Activated naive CD4-positive, alpha-beta T cell (primary cell): ENCODE measurements at places on chromosomes 5 and 9.

DNA sequence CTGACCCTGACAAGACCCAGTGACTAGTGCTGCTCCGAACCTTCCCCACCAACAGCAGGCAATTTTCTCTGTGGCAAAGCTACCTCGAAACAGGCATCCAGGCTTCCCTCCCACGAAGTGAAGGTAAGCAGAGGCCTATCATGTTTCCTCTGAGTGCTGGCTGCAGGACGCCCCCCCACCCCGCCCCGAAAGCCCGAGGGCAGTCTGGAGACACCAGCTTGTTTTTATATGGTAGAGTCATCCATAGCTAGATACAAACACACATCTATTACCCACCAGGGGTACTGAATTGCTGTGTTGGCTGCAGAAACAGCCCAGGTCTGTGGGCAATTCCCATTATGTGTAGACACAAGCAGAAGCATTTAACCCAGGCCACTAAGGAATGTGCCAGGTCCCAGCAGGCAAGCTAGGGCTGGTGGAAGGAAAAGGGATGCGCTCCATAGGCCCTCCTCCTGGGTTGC is 40.4 kb downstream of the LIX1 start:
- no peak for DNase-seq

DNA sequence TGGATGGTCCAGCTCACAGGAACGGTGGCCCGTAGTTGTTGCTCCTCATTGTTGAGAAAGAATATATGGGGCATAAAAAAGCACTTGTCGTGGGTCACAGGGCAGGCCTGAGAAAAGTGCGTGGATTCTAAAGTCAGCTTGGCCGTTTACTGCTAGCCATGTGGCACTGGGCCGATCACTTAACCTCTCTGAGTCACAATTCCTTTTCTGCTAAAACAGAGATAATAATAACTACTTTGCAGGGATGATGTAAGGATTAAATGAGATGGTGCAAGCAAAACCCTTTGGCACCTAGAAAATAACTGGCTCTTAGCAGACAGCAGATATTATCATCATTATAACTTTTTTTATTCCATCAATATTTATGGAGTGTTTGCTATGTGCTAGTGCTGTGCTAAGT is 579.7 kb downstream of the CCDC171 start:
- no peak for DNase-seq

- DNase-seq = no peak
Measured at GRCh38 chr5:59597690-59598546, 295.6 kb downstream of the PDE4D start.

- no peak for DNase-seq
Measured at GRCh38 chr9:137606734-137607138, 1.2 kb downstream of the ARRDC1 start.

- DNase-seq = no peak
Measured at GRCh38 chr5:127602896-127603844, 45.7 kb upstream of the CTXN3 start.

DNA sequence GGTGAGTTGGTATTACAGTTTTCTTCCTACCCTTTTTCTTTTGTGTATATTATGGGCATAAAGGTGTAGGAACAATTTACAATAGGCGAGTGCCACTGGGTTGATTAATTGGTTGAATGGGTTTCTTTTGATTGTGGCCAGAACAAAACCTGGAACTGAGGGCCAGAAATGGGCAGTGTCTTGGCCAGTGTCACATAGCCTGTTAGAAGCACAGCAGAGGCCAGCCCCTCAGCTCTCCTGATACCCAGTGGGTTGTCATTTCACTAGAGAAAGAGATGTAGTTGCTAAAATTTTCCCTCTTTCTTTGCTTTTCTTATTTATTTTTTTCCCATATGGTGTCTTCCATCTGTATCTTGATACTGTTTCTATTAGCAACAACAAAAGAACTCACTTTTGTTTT is 38.8 kb upstream of the SEMA6A start:
- no peak for DNase-seq

DNA sequence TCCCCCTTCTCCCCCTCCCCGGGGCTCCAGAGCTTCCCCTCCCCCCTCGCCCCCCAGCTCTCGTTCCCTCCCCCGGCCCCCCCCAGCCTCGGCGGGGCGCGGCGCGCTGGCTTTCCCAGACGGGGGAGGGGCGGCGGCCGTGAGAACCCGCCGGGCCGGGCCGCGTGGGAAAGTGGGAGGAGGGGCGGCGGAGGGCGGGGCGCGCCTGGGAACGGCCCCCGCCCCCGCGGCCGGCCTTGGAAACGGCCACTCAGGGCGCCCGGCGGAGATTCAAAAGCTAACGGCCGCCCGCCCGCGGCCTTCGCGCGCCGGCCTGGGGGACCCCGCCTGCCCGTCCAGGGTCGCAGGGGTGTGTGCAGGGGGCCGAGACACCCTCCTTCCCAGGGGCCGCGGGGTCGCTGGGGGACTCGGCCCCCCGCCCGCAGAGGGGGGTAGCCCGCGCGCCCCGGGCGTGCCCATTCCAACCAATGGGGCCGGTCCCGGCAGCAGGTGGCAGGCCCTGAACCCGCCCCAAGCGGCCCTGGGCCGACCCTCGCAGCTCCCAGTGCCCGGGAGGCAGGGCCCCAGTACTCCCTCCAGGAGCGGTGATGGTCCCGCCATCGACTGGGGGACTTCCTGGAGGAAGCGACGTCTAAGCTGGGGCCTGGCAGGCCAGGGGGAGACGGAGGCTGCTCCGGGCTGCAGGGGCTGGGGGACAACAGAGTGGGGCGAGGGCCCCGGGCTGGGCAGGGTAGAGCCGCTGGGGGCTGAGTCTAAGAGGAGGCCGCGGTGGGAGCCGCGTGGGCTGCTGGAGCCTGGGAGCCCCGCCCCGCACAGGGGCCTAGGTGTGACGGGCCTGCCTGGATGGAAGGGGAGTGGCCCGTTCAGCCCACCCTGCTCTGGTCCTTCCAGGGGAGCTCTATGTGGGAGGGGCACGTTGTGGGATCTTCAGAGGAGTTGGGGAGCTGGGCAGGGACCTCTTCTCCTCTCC is 14.2 kb upstream of the NRARP start:
- DNase-seq = no peak

- no peak for DNase-seq
Measured at GRCh38 chr5:168842571-168843205, 263.5 kb upstream of the PANK3 start.

GRCh38 chr9:91059713-91060112 is 258.1 kb downstream of the SYK start:
- DNase-seq = no peak

DNA sequence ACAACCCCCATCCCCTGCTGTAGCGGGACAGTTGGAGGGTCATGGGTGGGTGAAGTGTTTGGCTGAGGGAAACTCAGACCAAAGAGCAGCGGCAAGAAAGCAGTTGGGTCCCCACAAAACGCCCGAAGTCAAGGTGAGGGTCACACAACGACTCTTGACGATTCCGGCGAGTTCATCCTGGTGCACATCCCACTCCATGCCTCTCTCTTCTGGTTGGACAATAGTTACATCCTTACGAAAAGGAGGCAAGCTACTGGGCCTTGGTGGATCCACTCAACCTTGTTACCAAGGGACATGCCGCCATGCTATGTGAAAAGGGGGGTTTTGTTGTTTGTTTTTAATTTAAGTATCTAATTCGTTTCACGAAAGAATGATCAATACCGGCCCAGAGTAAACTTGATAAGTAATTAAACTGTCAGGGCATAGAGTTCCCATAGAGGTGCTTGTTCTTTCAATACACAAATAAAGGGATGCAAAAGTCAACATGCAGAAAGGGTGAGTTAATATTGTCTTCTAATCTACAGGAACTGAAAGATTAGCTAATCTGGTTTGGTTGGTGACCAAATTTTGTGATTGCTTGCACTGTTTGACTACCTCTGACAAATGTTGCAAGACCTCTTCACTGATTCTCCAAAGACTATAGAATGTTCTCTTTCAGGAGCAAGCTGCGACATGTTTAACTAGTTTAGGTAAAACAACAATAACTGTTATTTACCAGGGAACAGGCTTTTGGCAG is 732 bp upstream of the SMIM15 start:
- no peak for DNase-seq

GRCh38 chr9:127767410-127767809 is 11.1 kb downstream of the SH2D3C start:
- DNase-seq = no peak

DNA sequence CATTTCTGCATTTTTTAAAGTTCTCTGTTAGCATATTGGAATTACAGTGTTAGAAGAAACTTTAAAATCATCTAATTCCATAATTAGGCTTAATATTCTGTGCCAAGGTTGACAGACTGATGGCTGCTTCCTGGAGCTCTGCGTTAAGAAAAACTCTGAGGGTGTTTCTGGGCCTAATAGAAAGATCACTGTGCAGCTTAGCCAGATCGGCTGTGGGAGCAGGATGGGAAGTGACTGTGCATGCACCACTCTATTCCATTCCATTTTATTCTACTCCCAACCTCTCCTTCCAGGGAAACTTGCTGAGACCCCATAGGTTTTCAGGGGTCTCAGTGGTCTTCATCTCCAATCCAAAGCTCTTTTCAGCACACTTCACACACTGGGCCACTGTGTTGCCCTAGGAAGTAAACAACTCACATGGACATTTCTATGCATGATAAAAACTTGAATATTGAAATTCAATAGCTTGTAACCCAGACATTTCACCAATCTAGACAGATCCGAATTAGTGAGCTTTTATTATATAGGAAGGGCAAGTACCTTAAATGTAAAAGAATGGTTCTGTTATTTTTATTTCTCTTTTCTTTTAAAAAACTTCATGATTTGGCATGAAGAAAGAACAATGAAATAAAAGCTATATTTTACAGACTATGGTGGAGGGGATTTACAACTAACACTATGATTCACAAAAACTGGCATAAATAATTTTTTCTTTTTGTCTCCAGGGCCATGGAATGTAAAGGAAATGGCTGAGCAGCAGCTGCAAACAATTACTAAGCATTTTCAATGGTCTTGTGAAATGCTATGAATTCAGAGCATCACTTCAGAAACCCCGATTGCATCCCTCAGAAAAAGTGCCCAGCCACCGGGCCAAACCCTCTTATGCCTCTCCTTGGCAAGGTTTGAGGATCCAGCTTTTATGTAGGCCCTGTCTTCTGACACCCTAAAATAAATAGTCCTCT is 51.4 kb upstream of the DAB2 start:
- no peak for DNase-seq

DNA sequence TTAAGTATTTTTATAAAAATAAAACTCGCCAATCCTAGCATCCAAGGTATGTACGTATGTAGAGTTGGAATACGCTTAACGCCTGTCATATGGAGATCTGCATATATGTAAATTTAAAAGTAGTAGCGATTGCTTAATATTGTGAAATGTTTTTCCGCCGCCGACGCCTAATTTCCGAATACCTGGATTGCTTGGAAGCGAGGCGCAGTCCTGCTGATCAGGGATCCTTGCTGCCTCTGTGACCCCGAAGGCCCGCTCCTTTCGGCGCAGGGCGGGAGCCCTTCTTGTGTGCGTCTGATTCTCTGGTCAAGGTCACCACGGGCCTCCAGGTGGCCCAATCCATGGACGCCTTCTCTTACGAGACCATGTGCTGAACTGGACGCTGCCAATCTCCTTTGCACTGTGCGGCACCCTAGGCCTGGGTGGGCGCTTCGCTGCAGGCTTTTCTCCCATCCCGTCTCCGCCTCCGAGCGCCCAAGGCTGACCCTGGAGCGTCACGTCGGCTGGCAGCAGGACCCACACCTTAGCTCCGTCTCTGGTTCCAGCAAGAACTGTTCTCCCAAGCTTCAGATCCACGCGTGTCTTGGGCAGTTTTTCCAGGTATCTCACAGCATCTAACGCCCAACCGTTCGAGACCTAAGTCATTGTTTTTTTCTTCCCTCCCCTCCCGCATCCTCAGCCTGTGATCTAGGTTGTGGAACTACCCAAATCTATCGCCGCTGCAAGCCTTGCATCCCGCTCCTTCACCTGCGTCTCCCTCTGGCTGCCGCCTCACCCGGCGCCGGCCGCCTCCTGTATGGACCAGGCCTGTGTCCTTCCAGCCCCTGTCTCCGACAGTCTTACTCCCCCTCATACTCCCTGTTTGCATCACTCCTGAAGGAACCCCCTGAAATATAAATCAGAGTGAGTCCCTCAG is 3.6 kb upstream of the TRIM41 start:
- no peak for DNase-seq

DNA sequence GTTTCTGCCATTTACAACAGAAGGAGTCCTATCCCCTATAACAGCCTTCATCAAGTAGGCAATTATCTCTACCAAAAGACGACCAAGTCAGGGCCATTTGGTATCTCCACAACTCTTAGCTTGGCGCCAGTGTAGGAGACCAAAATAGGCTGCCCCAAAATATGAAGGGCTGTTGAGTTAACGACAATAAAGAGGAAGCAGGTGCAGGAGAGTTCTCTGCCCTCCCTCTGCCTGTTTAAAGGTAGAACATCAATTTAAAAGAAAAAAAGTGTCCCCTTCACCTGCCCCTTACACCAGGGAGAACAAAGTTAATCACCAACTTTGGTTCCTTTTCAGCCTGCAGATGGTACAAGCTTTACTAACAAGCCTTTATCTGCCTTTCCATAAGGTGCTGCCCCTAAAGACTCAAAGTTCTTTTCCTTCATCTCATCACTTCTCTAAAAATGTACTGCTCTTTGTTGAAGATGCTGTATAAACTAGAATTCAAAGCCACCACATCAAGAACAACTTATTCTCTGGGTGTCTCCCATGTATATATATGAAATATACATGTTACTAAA is 33.3 kb downstream of the PPP1R2B start:
- no peak for DNase-seq

DNA sequence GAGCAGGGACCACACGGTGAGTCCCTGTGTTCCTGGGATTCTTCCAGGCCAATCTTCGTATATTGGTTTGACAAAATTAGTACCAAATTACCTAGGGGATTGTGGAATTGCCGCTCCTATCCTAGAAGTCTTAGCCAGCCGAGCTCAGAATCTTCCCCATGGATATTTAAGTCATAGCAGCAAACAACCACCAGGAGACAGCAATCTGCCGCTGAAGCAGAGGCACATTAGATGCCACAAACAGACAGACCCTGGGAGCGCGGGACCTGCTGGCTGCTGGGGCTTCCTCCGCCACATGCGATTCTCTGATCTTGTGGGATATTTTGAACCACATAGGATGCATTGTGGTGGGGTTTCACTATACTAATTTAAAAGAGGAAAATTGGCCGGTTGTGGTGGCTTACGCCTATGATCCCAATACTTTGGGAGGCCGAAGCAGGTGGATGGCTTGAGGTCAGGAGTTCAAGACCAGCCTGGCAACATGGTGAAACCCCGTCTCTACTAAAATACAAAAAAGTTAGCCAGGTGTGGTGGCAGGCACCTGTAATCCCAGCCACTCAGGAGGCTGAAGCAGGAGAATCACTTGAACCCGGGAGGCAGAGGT is 31.7 kb upstream of the ZBTB43 start:
- no peak for DNase-seq

DNA sequence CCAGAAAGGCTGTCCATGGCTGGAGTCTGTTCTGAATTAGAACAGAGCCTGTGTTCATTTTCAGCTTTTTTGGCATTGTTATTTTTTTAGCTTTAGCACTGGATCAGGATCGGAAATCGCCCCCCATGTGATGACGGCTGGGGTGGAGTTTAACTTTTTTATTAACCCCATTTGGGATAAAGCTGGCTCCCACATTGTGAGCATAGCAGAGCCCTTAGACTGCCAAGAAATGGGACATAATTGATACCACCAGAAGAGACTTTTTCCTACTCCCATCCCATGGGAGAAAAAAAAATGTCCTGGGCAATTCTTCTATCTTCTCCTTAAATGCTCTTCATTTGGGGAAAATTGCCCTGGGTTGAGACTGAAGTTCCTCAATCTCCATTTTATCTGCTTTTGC is 52.4 kb downstream of the SLIT3 start:
- no peak for DNase-seq

GRCh38 chr5:53481887-53482716 is 1.7 kb downstream of the FST start:
- DNase-seq = peak; percentile 18
